ENCODE measurements at places on chromosomes 6 and 20.

- DNase-seq: no peak
Measured at GRCh38 chr6:136772685-136773472, 19.4 kb downstream of the MAP3K5 start.

- no peak for DNase-seq
Measured at GRCh38 chr6:118504611-118505010, 43.5 kb upstream of the PLN start.

GRCh38 chr20:46368902-46369268 lies 37.5 kb downstream of the ELMO2 start:
- DNase-seq: no peak

GRCh38 chr20:37932919-37933318 lies 30.0 kb downstream of the VSTM2L start:
- no peak for DNase-seq

GRCh38 chr20:24337069-24337468 lies 132.4 kb upstream of the SYNDIG1 start:
- DNase-seq: no peak

GRCh38 chr20:44692932-44693480 lies 22.2 kb upstream of the CCN5 start:
- no peak for DNase-seq

- DNase-seq: peak; percentile 83
Measured at GRCh38 chr6:154352898-154353585, 3.6 kb downstream of the IPCEF1 start.

GRCh38 chr6:25180630-25181349 lies 98.4 kb upstream of the CARMIL1 start:
- DNase-seq: no peak

DNA sequence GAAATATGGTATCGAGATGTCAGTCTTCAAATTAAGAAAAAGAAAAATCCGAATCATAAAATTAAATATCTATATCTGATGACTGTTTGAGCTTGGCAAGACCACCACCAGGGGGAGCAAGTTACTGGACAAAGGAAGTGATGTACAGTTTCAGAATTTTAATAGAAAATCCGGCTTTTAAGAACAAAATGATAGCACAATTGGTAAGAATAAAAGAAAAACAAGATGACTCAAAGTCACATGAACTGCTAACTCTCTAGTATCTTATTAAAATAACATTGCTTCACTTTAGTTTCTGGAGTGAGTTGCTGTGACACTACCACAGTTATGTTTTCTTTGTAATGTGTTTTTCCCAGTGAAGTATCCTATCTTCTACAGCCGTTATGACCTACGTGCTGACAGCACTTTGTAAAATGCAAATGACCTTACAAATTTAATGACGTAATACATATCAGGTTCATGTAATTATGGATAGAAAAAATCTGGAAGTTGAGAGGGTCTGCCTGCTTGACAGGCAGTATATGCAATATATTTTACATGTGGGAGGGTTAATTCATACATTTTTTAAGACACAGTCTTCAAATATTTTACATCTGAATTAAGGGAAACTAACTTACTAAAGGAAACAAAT lies 405.3 kb upstream of the HS3ST5 start:
- DNase-seq: peak; percentile 49

- DNase-seq: no peak
Measured at GRCh38 chr20:51340451-51340840, 202.1 kb downstream of the NFATC2 start.

DNA sequence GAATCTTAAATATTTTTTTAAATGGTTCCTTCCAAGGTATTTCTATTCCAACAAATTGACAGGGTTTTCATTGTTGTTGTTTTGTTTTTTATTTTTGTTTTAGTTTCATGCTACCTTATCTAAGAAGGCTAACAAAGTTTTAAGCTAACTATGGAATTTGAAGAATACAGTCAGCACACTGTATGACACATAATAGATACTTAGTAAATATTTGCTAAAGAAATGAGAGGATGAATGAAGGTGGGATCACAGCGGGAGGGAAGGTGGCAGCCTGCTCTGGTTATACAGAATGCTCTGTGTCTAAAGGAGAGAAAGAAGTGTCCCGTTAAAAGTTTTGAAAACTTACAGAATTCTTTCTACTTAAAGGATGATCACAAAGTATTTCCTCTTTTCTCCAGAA lies 43.7 kb upstream of the DST start:
- no peak for DNase-seq

DNA sequence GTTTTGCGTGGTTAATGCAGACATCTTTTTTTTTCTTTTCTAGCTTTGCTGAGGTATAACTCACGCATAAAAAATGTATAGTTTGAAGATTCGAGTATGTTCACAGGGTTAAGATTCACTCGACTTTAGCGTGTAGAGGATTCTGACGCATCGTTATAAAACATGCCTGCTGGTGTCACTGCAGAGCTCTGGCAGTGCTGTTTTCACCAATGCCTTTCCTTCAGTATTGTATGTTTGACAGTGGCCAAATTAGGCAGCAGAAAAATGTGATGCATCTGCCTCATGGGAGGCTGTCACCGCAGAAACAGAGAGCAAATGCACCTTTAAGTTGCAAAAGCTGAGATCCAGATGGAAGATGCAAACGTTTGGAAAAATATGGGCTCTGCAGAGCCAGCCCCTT lies 18.0 kb upstream of the SIRPB2 start:
- DNase-seq: peak; percentile 58

- DNase-seq: no peak
Measured at GRCh38 chr6:61977947-61978346, 308.1 kb downstream of the KHDRBS2 start.

GRCh38 chr20:16865406-16865805 lies 117.2 kb downstream of the OTOR start:
- no peak for DNase-seq

- DNase-seq: no peak
Measured at GRCh38 chr6:12923644-12924235, 207.2 kb downstream of the PHACTR1 start.

GRCh38 chr6:45209762-45210161 lies 118.4 kb upstream of the RUNX2 start:
- no peak for DNase-seq

- no peak for DNase-seq
Measured at GRCh38 chr6:81700414-81700813, 52.1 kb downstream of the TENT5A start.

GRCh38 chr6:158669145-158670035 lies 19.5 kb downstream of the SYTL3 start:
- DNase-seq: no peak

DNA sequence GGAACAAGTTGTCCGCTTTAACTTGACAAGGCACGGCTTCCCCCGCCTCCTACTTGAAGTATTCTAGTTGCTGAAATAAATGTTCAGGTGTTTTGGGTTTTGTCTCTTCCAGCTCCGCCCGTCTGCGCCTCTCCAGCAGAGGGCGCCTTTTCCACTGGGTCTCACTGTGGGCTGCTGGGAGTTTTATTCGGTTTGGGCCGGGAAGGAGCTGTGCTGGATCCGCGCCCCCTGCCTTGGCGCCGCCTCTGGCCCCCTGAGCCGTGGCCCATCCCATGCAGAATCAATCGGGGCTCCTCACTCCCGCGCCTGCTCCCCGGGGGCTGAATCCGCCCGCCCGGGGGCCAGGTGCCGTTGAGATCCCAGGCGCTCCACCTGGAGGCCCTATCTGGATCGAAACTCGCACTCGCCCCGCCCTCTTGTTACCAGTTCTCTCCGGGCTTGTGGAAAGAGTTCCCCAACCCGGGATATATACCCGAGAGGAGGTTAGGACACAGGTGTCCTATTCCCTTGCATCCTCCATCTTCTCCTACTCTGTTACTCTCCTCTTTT lies 51.0 kb upstream of the TCF21 start:
- peak; percentile 75 for DNase-seq

- DNase-seq: no peak
Measured at GRCh38 chr6:16687045-16687444, 74.2 kb downstream of the ATXN1 start.

- DNase-seq: no peak
Measured at GRCh38 chr6:146551545-146551944, 7.9 kb downstream of the RAB32 start.

- no peak for DNase-seq
Measured at GRCh38 chr20:25062841-25063240, 4.9 kb upstream of the ACSS1 start.

DNA sequence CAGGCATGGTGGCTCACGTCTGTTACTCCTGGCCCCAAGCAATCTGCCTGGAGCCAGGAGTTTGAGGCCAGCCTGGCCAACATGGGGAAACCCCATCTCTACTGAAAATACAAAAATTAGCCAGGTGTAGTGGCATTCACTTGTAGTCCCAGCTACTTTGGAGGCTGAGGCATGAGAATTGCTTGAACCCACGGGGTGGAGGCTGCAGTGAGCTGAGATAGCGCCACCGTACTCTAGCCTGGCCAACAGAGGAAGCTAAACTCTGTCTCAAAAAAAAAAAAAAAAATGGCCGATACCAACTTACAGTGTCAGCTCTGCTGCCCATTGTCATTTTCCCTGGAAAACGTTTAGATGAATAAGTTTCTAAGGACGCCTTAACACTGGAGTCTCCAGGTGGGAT lies 489.9 kb downstream of the TFAP2A start:
- no peak for DNase-seq

GRCh38 chr6:63685446-63686379 lies 50.1 kb downstream of the PHF3 start:
- DNase-seq: no peak

- DNase-seq: no peak
Measured at GRCh38 chr6:110482774-110483400, 6.5 kb upstream of the SLC22A16 start.

- no peak for DNase-seq
Measured at GRCh38 chr6:97863697-97864096, 580.7 kb upstream of the MMS22L start.

DNA sequence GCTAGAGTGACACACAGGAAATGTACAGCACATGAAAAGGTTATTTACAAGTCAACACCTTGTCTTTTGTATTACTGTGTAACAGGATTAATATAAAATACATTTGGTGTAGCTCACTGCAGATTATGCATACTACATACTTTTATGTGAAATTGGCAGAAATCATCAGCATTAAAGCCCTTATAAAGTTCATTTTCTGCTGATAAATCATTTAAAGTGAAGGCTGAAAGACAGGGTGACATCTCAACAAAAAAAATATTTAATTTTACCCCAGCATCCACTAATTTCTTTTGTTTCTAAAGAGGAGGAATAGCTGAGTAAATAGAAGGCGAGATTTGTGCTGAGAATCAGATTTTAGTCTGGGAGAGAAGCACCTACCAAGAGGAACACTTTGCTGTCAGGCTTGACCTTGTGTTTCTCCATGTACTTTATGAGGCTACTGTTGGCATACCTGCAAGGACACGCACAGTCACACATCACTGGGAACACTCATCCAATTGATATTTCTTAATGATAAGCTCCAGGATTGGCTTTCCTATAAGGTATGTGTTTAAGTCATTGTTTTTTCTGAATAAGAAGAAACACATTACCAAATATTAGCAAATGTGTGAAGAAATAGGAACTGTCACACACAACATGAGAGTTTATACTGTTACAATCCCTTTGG lies 146.6 kb upstream of the SLC22A16 start:
- no peak for DNase-seq

GRCh38 chr6:71510057-71510713 lies 221.6 kb downstream of the OGFRL1 start:
- DNase-seq: peak; percentile 9

DNA sequence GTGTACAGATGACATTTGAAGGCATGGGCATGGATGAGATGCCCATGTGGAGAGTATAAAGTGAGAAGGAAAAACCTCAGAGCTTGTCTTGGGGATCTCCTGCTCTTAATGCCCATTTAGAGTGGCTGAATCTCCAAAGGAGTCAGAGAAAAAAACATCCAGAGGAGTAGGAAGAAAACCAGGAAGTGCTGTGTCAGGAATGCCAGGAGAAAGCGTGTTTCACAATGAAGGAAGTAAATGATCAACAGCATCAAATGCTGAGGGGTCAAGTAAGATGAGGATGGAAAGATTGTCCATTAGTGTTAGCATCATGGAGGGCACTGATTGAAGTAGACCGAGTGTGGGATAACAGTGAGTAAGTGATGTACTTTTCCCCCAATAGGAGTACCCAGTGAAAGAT lies 56.1 kb downstream of the FIG4 start:
- DNase-seq: no peak

GRCh38 chr6:162821102-162821501 lies 93.3 kb downstream of the PACRG start:
- DNase-seq: no peak

- DNase-seq: no peak
Measured at GRCh38 chr20:23159256-23159946, 73.3 kb upstream of the CD93 start.

- DNase-seq: no peak
Measured at GRCh38 chr6:170013815-170014214, 262.4 kb downstream of the ERMARD start.

- DNase-seq: peak; percentile 63
Measured at GRCh38 chr6:32840604-32841246, 2.2 kb upstream of the TAP2 start.

DNA sequence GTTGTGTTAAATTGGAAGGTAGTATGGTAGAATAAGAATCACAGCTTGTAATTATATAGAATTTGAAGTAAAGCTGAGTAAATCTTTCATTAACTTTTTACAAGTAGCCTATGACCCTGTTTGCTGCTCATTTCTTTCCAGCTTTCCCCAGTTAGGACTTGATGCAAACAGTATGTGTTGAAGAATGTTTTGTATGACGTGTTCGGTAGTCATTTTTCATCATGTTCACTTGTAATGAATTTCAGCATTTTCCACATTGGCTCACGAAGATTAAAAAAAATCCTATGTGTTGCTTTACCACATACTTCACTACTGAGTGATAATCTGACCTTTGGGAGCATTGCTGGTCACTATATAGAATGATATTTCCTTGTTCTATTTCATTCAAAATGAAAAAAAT lies 162.4 kb downstream of the CDKAL1 start:
- DNase-seq: no peak

GRCh38 chr6:144888621-144889020 lies 603.5 kb downstream of the UTRN start:
- no peak for DNase-seq

GRCh38 chr20:24600012-24600411 lies 130.6 kb downstream of the SYNDIG1 start:
- no peak for DNase-seq

DNA sequence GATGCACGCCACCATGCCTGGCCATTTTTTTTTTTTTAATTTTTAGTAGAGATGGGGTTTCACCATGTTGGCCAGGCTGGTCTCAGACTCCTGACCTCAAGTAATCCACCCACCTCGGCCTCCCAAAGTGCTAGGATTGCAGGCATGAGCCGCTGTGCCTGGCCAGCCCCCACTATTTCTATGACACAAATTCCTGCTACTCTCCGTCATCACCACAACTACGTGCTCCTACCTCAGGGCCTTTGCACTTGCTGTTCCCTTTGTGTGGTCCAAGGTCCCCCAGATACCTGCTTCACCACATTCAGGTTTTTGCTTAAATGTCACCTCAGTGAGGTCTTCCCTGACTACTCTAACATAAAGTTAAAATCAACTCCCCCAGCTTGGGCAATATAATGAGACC lies 5.2 kb upstream of the CEBPB start:
- no peak for DNase-seq

Measured in activated naive CD4-positive, alpha-beta T cell treated with anti-CD3 and anti-CD28 coated beads for 36 hours (primary cell).